ENCODE measurements at places on chromosomes 4 and X.

DNA sequence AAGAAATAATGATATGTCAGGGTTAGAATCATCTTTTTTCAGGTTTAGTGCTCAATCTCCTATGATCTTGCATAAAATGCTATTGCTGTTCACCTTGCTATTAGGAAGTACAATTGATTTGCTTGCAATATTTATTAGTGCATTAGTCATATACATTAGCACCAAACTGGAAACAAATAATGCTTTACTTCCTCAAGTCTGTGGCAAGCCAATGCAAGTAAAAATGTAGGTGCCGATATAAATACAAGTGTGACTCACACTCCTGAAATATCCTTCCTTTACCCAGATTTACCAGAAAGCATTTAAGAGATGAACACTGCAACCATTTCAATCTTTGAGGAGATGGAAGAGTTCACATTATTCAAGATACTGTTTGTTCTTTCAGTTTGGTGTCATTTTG lies 1487.7 kb upstream of the ADGRL3 start:
- no peak for DNase-seq

GRCh38 chr4:77927991-77928925 lies 65.6 kb downstream of the MRPL1 start:
- no peak for DNase-seq

GRCh38 chr4:89684536-89684935 lies 152.4 kb downstream of the SNCA start:
- DNase-seq = no peak

GRCh38 chr4:5504486-5504885 lies 203.9 kb downstream of the EVC2 start:
- DNase-seq = no peak

DNA sequence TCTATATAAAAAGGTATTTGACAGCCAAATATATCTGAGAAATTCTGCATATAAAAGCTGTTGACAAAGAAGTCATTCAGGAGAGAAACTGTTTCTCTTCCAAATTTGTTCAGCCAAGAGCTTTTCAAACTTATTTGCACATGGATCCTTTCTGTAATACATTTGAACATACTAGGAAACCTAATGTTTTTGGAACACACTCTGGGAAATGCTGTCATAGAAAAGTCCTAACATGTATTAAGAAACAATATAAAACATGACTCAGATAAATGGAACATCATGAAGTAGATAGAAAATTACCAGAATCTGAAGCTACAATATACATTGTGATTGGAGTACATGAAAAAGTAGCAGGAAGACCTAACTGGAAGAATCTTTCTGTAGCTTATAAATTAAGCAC lies 781.5 kb upstream of the EPHA5 start:
- no peak for DNase-seq

DNA sequence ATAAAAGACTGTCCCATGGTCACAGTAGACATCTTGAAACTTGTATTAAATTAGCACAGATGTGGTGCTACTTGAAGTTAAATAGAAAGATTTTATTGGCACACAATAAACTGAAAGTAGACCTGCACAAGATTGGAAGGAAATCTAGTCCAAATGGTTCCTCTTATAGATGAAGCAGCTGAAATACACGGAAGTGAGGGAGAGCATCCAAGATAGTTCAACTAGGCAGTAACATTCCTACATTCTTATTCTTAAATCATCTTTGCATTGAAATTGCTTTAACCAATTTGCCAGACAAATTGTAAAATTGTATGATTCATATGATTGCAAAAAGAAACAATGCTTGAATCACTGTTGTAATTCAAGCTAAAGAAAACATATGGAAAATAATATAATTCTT lies 87.6 kb upstream of the VCX3B start:
- DNase-seq = no peak

DNA sequence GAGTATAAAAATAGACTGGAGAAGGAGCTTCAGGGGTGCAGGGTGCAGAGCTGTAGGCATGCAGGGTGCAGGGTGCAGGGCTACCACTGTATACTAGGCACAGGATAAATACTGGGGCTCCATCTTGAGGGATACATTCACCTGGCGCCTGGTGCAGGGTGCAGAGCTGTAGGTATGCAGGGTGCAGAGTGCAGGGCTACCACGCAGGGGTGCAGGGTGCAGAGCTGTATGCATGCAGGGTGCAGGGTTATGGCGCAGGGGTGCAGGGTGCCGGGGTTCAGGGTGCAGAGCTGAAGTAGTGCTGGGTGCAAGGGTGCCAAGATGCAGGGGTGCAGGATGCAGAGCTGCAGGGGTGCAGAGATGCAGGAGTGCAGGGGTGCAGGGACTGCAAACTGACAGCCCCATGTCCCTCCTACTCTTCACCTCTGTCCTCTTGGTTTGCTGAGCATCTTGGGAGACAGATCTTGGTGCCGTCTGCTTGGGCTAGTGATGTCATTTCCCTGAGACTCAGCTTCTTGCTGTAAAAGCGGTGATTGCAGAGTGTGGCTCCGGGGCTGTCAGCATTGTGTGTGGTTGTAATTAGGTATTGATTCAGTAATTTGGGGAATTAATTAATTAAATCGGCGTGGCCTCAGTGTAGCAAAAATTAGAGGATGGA lies 91.2 kb downstream of the ADRA2C start:
- DNase-seq = no peak

DNA sequence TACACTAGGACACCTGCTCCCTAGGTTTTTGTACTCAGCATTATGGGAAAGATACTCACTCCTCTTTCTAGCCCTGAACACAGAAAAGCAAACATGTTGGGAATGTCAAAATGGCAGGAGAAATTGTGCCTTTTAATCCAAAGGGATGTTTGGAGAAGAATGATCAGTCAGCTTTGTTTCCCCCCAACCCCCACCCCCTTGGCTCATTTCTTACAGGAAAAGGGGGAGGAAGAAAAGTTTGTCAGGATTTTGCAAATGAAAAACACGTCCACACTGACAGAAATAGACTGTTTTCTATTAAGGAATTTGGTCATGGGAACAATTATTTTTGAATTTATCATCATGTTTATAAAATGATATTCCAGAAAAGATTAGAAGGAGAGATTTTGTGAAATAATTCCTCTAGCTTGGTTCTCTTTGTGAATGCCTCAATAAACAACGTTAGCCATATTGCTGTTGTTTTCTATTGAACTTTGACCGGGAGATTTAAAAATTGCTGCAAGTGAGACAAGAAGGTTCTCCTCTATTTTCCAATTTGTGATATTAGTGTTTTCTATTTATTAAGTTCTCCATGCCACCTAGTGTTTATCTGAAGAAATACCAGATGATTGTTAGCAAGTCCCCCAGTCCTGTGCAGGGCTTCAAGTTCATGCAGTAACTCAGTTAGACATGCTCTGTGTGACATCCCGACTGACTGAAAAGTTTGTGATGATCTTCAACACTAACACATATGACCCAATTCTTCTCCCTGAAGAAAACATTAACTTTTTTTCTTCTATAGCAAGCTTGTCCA lies 31.3 kb upstream of the TFDP3 start:
- DNase-seq = no peak

GRCh38 chr4:24772061-24772705 lies 23.2 kb upstream of the SOD3 start:
- no peak for DNase-seq

- DNase-seq = no peak
Observed at GRCh38 chrX:47651043-47651905, 911 bp upstream of the ELK1 start.

GRCh38 chr4:41172786-41173185 lies 41.6 kb downstream of the APBB2 start:
- no peak for DNase-seq

DNA sequence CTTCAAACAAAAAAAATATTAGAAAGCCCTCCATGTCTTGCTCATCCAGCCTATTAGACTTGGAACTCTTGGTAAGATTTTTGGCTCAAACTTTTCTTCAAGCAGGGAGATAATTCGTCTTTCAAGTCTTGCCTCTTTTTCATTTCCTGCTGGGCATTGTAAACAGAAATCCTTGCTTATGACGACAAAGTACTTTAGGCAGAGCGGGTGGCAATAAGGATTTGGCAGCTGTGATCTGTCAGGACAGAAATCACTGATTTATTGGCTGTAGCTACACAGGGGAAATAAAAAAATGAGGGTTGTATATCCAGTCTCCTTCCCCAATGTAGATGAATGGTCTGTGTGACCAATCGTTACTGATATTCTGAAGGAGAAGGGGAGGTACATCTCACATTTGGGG lies 121.6 kb downstream of the SLC4A4 start:
- DNase-seq = no peak

- DNase-seq = no peak
Observed at GRCh38 chr4:123667496-123667895, 270.9 kb downstream of the SPRY1 start.

GRCh38 chr4:25656031-25656430 lies 380 bp downstream of the SLC34A2 start:
- no peak for DNase-seq

Data from activated CD8-positive, alpha-beta memory T cell treated with anti-CD3 and anti-CD28 coated beads, Interleukin-2, amount 50 U/mL, for 4 hours (primary cell).